Keratinocyte (primary cell): ENCODE measurements at places on chromosomes 16 and 17.

- DNase-seq: no peak
Observed at GRCh38 chr16:63372815-63373214, 1336.6 kb upstream of the CDH8 start.

DNA sequence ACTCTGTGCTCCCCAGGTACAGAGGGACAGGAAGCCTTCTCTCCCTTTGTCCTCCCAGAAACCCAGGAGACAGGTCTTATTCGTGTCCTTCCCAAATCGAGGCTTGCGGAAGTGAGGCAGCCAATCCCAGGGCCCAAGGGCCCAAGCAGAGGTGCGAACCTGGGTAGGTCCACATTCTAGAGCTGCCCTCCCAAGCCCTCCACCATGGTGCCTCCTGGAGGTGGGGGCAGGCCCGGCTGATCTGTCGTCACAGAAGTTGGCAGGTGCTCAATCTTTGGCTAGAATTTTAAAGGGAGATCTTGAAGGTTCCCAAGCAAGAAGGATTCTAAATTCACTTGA, 21.5 kb downstream of the MRC2 start:
- DNase-seq: no peak

GRCh38 chr16:2822158-2822495, 5.1 kb downstream of the PRSS21 start:
- DNase-seq: no peak

- no peak for DNase-seq
Observed at GRCh38 chr17:63696381-63696961, 3.5 kb downstream of the LIMD2 start.

- DNase-seq: no peak
Observed at GRCh38 chr16:77359065-77359502, 75.8 kb downstream of the ADAMTS18 start.

DNA sequence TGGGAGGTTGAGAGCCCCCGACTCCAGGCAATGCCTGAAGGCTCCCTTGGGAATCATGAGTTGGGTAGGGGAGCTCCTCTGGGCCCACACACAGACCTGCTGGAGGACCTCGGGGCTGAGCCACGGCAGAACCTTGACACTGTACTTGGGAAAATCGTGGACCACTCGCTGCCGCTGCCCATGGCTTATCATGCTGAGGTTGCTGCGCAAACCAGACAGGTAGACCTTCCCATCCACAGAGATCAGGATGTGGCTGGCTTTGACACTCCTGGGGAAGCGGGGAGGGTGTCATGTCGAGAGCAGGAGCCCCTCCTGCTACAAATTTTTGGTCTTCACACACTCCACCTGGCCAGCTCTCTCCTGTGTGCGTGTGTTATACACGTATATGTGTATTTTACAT, 7.2 kb upstream of the LIMD2 start:
- no peak for DNase-seq
